Mesangial cell (primary cell): ENCODE measurements at places on chromosomes 1 and 21. TPM values are rescaled to one million over a fixed set of nuclear protein-coding genes. Genes with fewer than 3 reads are reported as not detected.

TMEM240 gene
- 1.8 and 3.8 TPM in 2 replicates for total RNA-seq

OVAAL gene
- total RNA-seq: not detected in 2 replicates

SLC1A7 gene
- not detected in 2 replicates for total RNA-seq

SYT6 gene
- 0.13 TPM in 1 of 2 replicates, not detected in the other for total RNA-seq

ACOT7 gene
- total RNA-seq: 60.0 and 97.4 TPM in 2 replicates

FNBP1L gene
- 16.5 and 23.3 TPM in 2 replicates for total RNA-seq

FOXE3 gene
- not detected in 2 replicates for total RNA-seq

BTF3L4 gene
- 38.0 and 40.6 TPM in 2 replicates for total RNA-seq

KRTAP10-11 gene
- not detected in 2 replicates for total RNA-seq

C1orf87 gene
- total RNA-seq: under 0.01 TPM in 1 of 2 replicates, not detected in the other

CRB1 gene
- total RNA-seq: 0.13 TPM in 1 of 2 replicates, not detected in the other

OR6N1 gene
- total RNA-seq: not detected in 2 replicates

IL19 gene
- not detected in 2 replicates for total RNA-seq

OLIG1 gene
- not detected in 2 replicates for total RNA-seq

SPRR1B gene
- total RNA-seq: not detected in 2 replicates

LRRC38 gene
- total RNA-seq: 0.33 TPM in 1 of 2 replicates, not detected in the other

OR2T33 gene
- total RNA-seq: 0.13 and 0.33 TPM in 2 replicates

PDXK gene
- 130 and 346 TPM in 2 replicates for total RNA-seq
